ENCODE measurements at places on chromosomes 3 and 15. TPM values are rescaled to one million over a fixed set of nuclear protein-coding genes. Genes with fewer than 3 reads are reported as not detected.

The NRROS gene
- total RNA-seq: 3.0 TPM

The RAD51 gene
- total RNA-seq: 11.0 TPM

The FBXO40 gene
- total RNA-seq: under 0.01 TPM

The SEC62 gene
- 51.5 TPM for total RNA-seq

The PLXND1 gene
- 56.2 TPM for total RNA-seq

The CFAP161 gene
- total RNA-seq: 0.12 TPM

The SAMMSON gene
- 0.25 TPM for total RNA-seq

The ZDHHC19 gene
- not detected for total RNA-seq
